Stimulated activated CD8-positive, alpha-beta memory T cell treated with anti-CD3 and anti-CD28 coated beads, Interleukin-15, amount 100 ng/mL, for 24 hours (primary cell): ENCODE measurements at places on chromosomes 7 and 10.

DNA sequence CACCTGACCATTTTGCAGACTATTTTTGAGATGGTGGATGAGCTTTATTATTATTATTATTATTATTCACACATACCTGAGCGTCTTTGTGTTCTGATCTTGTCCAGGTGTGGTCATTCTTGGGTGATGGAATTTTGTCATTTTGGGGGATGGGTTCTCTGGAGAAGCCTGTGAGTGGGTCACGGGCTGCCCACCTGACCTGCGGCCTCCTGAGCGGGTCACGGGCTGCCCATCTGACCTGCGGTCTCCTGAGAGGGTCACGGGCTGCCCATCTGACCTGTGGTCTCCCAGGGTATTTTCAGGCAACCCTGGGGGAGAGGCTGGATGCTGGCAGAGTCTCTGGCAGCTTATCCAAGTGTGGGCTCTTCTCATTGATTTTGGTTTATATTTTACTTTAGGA is 7.3 kb downstream of the SCART1 start:
- DNase-seq: no peak

- DNase-seq: no peak
These were observed 286.8 kb upstream of the SHH start for GRCh38 chr7:156099085-156099484.

GRCh38 chr7:99102361-99102760 is 41.5 kb downstream of the SMURF1 start:
- no peak for DNase-seq

- DNase-seq: no peak
These were observed 361.7 kb upstream of the ETV1 start for GRCh38 chr7:14351167-14351566.
